CD4-positive, alpha-beta memory T cell (primary cell): ENCODE measurements at places on chromosomes 12 and 14.

DNA sequence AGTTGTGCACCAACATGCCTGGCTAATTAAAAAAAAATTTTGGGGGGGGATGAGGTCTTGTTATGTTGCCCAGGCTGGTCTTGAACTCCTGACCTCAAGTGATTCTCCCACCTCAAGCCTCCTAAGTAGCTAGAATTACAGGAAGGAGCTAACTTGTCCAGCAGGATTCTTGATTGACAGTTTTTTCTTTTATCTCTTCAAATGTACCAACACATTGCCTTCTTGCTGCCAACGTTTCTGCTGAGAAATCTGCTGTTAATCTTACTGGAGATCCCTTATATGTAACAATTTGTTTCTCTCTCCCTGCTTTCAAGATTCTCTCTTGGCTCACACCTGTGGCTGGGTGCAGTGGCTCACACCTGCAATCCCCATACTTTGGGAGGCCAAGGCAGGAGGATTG, 22.4 kb upstream of the MARK3 start:
- no peak for DNase-seq
- no peaks in the 10 kb centered on the region for H3K27me3 ChIP-seq
- H3K36me3 ChIP-seq, result no peaks in the 10 kb centered on the region
- H3K27ac ChIP-seq, result no peak overlapping the region

DNA sequence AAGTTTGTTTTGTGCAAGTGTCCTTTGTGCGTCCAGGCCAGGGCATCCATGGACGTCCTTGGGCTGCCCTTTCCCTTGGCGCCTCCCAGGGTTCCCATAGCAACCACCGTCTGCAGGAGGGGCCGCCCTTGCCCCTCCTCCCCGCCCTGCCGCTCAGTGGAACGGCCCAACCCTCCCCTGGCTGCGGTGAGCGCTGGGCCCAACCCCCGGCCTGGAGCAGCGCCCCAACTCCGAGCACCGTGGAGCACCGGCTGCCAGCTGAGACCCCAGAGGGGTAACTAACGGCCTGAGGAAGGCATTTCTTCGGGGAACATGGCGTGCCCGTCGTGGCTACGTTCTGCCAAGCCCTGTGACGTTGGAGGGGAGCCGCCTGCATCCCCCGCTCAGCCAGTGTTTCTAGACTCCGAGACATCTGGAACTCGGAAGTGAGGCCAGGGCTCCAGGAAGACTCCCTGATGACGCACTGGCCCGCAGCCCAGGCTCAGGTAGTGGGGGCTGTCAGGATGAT, 5.3 kb upstream of the ACACB start:
- H3K4me3 ChIP-seq, result peak overlapping the region; percentile 9
- H3K4me1 ChIP-seq, result peaks cover 7% of the 10 kb centered on the region

DNA sequence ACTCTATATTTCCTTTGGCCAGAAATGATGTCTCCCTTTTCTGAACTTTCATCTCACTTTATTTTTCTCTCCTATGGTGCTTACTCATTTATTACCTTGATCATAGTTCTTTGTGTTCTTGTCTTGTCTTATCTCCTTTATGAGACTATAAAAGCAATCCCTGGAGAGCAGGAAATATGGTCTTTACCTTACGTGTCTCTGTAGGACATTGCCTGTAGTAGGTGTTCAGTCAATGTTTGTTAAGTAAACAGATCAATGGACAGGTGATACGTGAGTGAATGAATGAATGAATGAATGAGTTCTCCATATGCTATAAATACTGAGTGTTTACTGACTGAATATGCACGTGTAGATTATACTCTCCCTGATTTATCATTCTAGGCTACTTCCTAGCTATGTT, 193.7 kb upstream of the HMGA2 start:
- H3K27ac ChIP-seq, result no peak overlapping the region
- no peaks in the 10 kb centered on the region for H3K27me3 ChIP-seq
- H3K36me3 ChIP-seq, result no peaks in the 10 kb centered on the region
- no peaks in the 10 kb centered on the region for H3K4me1 ChIP-seq
- no peak for DNase-seq
- no peak overlapping the region for H3K4me3 ChIP-seq

- H3K4me3 ChIP-seq, result no peak overlapping the region
- no peak overlapping the region for H3K27ac ChIP-seq
Observed at GRCh38 chr14:41230683-41231082, 376.0 kb upstream of the LRFN5 start.

GRCh38 chr14:55059333-55059732, 7.9 kb downstream of the MAPK1IP1L start:
- H3K4me1 ChIP-seq, result peaks cover 46% of the 10 kb centered on the region
- no peaks in the 10 kb centered on the region for H3K27me3 ChIP-seq
- DNase-seq, result no peak
- peak overlapping the region; percentile 10 for H3K27ac ChIP-seq
- H3K36me3 ChIP-seq, result peaks cover 22% of the 10 kb centered on the region

GRCh38 chr14:62428429-62429203, 616.6 kb downstream of the KCNH5 start:
- H3K27ac ChIP-seq, result no peak overlapping the region
- no peaks in the 10 kb centered on the region for H3K4me1 ChIP-seq
- H3K27me3 ChIP-seq, result no peaks in the 10 kb centered on the region
- DNase-seq, result no peak

DNA sequence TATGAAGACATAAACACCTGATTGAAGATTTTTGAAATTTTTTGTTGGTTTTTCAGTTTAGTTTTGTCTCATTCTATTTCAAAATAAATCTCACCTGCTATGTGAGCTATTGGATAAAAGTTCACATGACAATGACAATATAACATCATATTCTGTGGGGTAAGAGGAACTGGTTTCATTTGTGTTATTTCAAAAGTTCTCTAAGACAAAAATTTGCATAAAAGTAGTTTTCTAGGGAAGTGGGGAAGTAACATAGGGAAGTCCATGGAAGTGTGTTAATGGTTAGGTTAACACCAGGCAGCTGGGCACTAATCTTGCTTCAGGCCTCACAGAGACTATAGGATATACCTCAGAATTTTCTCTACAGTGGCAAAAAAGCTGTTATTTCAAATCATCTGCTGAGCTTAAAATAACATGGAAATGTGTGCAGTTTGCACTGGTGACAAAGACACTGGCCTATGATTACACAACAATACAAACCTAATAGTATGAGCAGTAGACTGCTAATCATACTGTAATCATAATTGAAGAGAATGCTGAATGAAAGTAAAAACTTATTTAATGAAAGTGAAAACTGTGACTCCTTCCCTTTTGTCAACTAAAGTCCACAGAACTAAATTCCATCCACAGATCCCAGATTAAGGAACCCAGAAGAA, 710.6 kb upstream of the TMEM132C start:
- H3K36me3 ChIP-seq, result no peaks in the 10 kb centered on the region
- no peak overlapping the region for H3K4me3 ChIP-seq
- no peaks in the 10 kb centered on the region for H3K27me3 ChIP-seq
- DNase-seq, result no peak

GRCh38 chr14:82657186-82657675, 1123.6 kb upstream of the SEL1L start:
- H3K4me1 ChIP-seq, result no peaks in the 10 kb centered on the region
- no peak overlapping the region for H3K27ac ChIP-seq

DNA sequence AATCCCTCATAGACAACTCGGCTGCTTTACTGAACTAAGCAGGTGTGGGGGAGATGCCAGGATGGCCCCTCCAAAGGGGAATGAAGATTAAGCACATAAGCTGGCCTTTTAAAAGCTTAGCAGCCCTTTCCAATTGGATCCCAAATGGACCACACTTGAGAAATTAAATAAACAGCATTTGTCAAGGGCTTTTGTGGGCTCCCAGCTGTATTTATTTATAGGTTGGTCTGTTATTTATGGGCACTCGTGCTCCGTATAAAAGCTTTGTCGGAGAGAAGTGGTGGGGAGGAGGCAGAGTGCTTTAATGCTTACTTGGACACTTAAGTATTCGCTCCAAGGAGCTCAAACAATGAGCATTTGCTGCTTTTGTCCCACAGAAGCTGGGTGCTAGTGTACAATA, 580.2 kb downstream of the MED13L start:
- H3K36me3 ChIP-seq, result no peaks in the 10 kb centered on the region
- H3K27ac ChIP-seq, result no peak overlapping the region
- no peak overlapping the region for H3K4me3 ChIP-seq
- no peaks in the 10 kb centered on the region for H3K4me1 ChIP-seq

DNA sequence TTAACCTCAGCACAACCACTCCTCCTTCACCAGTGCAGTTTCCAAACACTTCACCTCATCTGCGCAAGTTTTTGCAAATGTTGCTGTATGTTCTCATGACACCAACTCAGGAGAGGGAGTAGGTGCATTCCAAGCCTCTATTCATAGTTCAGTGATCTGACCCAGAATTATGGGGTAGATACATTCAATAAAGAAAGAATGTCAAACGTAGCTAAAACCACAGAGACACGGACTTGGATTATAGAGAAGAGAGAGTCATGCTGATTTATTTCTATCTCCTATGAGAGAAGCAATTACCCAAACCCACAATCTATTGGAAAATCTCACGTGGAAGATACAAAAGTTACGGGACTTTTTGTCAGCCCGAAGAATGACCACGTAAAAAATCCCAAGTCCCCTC, 1006.0 kb upstream of the TMEM132C start:
- no peaks in the 10 kb centered on the region for H3K27me3 ChIP-seq
- no peaks in the 10 kb centered on the region for H3K4me1 ChIP-seq
- no peak for DNase-seq
- no peak overlapping the region for H3K4me3 ChIP-seq

DNA sequence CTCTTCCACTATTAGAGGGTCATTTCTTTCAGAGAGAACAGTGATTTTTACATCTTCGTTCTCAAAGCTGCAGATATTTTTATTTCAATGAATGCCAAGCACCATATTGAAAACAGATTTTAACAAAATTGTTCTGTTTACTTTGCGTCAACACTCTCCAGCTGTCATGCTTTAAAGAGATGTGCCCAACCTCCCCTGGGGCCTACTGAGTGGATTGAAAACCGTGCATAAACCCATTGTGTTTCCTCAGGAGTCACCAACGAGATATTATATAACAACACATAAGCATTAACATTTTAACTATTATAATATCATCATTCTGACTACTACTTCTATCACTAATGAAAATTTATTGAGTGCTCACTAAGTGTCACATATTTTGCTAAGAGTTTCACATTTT, 81.6 kb downstream of the MYF5 start:
- no peaks in the 10 kb centered on the region for H3K4me1 ChIP-seq
- H3K4me3 ChIP-seq, result no peak overlapping the region
- H3K27ac ChIP-seq, result no peak overlapping the region
- H3K27me3 ChIP-seq, result no peaks in the 10 kb centered on the region
- no peak for DNase-seq
- H3K36me3 ChIP-seq, result no peaks in the 10 kb centered on the region

DNA sequence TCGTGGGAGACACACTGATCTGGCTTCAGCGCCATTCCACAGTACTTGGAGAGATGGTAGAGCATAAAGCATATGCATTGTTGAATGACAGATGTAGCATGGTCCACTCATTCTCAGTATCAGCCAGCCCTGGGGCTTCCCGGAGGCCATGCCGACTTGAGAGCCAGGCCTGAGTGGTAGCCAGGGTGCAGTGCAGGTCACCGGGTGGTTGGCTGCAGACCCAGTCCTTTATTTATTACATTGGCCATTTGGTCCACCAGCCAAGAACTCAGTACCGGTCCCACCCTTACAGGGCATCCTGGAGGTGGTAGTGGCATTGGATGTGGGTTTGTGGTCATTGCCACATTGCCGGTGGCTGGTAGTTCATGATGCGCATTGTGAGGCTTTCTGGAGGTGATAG, 121.6 kb upstream of the RTL1 start:
- no peak overlapping the region for H3K4me3 ChIP-seq
- H3K4me1 ChIP-seq, result no peaks in the 10 kb centered on the region
- H3K27me3 ChIP-seq, result no peaks in the 10 kb centered on the region
- DNase-seq, result no peak

DNA sequence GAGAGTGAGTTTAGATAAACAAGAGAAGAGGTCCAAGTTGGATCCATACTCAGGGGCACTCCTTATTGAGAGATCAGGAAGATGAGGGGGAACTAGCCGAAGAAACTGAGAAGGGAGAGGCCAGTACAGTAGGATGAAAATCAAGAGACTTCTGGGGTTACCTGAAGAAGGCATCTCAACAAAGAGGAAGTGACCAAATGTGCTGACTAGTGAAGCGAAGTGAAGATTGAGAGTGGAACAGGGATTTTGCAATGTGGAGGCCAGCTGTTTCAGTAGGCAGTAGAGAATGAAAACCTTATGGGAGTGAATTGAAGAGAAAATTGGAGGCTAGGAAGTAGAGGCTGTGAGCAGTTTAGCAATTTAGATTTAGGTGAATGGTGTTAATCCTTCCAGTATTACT, 153.0 kb downstream of the SYNE2 start:
- H3K27ac ChIP-seq, result no peak overlapping the region
- no peaks in the 10 kb centered on the region for H3K4me1 ChIP-seq
- no peaks in the 10 kb centered on the region for H3K27me3 ChIP-seq
- H3K36me3 ChIP-seq, result peaks cover 40% of the 10 kb centered on the region
- no peak overlapping the region for H3K4me3 ChIP-seq

- H3K27me3 ChIP-seq, result no peaks in the 10 kb centered on the region
- no peaks in the 10 kb centered on the region for H3K36me3 ChIP-seq
- peaks cover 7% of the 10 kb centered on the region for H3K4me1 ChIP-seq
- no peak for DNase-seq
- H3K4me3 ChIP-seq, result no peak overlapping the region
Observed at GRCh38 chr12:123489580-123489979, 31.6 kb downstream of the SNRNP35 start.

- no peak overlapping the region for H3K4me3 ChIP-seq
- H3K36me3 ChIP-seq, result no peaks in the 10 kb centered on the region
- no peak for DNase-seq
- H3K27ac ChIP-seq, result no peak overlapping the region
- no peaks in the 10 kb centered on the region for H3K27me3 ChIP-seq
- H3K4me1 ChIP-seq, result no peaks in the 10 kb centered on the region
Observed at GRCh38 chr14:58104808-58105207, 47.2 kb downstream of the ARMH4 start.

- no peak for DNase-seq
- H3K27me3 ChIP-seq, result no peaks in the 10 kb centered on the region
- H3K27ac ChIP-seq, result no peak overlapping the region
Observed at GRCh38 chr14:104219731-104220214, 81.4 kb downstream of the KIF26A start.

DNA sequence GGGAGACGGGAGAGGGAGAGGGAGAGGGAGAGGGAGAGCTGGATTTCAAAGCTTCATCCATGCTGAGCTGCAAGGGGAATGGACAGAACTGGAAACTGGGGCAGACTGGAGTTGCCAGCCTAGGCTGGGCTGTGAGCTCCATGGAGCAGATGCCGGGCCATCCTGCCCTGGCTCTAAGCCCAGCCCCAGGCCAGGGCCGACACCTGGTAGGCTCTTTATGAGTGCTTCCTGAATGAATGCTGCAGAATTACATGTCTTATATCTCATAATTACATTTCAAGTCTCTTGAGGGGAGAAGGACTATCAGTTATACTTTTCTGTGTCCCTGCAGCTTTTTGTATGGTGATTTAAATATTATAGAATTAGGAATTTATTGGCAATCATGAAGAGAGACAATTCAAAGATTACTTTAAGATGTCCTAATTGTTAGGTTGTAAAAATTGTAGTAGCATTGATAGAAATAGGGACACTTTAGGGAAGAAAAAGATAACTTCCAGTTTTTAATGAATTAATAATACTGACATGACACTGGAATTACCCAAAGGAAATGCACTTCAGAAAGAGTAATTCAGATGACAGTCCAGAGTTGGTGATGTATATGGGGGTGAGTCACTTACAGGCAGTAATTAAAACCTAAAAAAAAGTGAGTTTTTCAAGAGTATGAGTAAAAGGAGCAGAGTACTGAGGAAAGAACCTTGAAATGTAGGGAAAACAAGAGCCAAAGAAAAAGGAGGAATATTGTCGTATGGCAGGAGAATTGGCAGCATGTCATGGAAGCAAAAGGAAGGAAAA, 29.0 kb downstream of the SCYL2 start:
- DNase-seq, result no peak
- H3K27ac ChIP-seq, result no peak overlapping the region

- H3K36me3 ChIP-seq, result no peaks in the 10 kb centered on the region
- no peaks in the 10 kb centered on the region for H3K27me3 ChIP-seq
- no peaks in the 10 kb centered on the region for H3K4me1 ChIP-seq
Observed at GRCh38 chr12:83141460-83141994, 454.8 kb downstream of the TMTC2 start.
